ENCODE measurements at places on chromosomes 16 and 17. TPM values are rescaled to one million over a fixed set of nuclear protein-coding genes. Genes with fewer than 3 reads are reported as not detected.

The CEP295NL gene
- 1.0 TPM for total RNA-seq

- no peak overlapping the region for H3K4me3 ChIP-seq
- no peaks in the 10 kb centered on the region for H3K27me3 ChIP-seq
- no peaks in the 10 kb centered on the region for H3K36me3 ChIP-seq
- H3K4me1 ChIP-seq, result no peaks in the 10 kb centered on the region
- H3K27ac ChIP-seq, result no peak overlapping the region
- no peak for DNase-seq
Measured at GRCh38 chr17:9023392-9024218, 2.3 kb downstream of the NTN1 start.

The CDRT15L2 gene
- not detected for total RNA-seq

The FMNL1 gene
- total RNA-seq, result 5.9 TPM

GRCh38 chr16:30409125-30410060 lies 2.0 kb downstream of the ZNF771 start:
- peaks cover 6% of the 10 kb centered on the region for H3K36me3 ChIP-seq
- no peak overlapping the region for H3K4me3 ChIP-seq
- H3K27ac ChIP-seq, result no peak overlapping the region

DNA sequence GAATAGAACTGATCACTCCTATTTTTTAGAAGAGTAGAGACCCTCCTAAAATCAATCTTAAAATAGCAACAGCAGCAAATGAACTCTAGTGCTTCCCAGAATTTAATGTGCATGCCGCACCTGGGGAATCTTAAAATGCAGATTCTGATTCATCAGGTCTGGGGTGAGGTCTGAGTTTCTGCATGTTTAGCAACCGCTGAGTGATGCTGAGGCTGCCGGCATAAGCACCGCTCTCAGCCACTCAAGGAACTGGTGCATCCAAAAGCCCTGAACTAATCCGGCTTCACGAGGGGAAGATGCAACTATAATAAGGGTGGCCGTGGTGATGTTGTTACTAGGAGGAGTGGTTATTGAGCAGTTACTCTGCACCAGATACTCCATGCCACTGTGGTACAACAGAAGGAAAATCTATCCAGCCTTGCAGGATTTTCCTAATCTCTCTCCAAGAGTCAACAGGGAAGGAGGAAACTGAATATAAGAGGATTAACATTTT lies 19.7 kb downstream of the SDK2 start:
- H3K4me3 ChIP-seq, result no peak overlapping the region
- H3K27me3 ChIP-seq, result no peaks in the 10 kb centered on the region
- H3K4me1 ChIP-seq, result no peaks in the 10 kb centered on the region
- no peaks in the 10 kb centered on the region for H3K36me3 ChIP-seq
- DNase-seq, result no peak
- no peak overlapping the region for H3K27ac ChIP-seq

DNA sequence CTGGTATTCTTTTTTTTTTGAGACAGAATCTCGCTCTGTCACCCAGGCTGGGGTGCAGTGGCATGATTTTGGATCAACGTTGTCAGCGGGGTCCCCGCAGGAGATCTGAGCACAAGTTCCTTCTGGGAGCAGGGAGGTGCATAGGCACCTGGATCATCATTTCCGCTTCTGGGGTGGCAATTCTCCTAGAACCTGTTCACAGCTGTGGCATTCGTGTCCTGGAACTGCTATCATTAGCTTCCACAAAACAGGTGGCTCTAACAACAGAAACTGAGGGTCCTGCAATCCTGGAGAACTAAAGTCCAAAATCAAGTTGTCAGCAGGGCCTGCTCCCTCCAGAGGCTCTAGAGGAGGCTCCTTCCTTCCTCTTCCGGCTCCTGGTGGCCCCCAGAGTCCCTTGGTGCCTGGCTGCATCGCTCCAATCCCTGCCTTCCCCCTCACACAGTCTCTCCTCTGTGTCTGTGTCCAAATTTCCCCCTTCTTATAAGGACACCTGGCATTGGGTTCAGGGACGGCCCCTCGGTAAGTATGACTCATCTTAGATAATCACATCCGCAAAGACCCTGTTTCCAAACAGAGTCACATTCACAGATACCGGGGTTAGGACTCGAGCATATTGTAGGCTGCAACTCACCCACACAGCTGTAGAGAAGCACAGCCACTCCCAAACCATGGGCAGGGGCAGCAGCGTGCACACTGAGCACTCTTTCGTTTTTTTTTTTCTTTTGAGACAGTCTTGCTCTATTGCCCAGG lies 43.5 kb upstream of the KLHDC4 start:
- no peak overlapping the region for H3K27ac ChIP-seq
- H3K27me3 ChIP-seq, result no peaks in the 10 kb centered on the region
- no peak overlapping the region for H3K4me3 ChIP-seq

The SMTNL2 gene
- total RNA-seq, result not detected

All from right lobe of liver (tissue), 6 donors.